Central memory CD4-positive, alpha-beta T cell (primary cell): ENCODE measurements at places on chromosomes 6 and 20.

DNA sequence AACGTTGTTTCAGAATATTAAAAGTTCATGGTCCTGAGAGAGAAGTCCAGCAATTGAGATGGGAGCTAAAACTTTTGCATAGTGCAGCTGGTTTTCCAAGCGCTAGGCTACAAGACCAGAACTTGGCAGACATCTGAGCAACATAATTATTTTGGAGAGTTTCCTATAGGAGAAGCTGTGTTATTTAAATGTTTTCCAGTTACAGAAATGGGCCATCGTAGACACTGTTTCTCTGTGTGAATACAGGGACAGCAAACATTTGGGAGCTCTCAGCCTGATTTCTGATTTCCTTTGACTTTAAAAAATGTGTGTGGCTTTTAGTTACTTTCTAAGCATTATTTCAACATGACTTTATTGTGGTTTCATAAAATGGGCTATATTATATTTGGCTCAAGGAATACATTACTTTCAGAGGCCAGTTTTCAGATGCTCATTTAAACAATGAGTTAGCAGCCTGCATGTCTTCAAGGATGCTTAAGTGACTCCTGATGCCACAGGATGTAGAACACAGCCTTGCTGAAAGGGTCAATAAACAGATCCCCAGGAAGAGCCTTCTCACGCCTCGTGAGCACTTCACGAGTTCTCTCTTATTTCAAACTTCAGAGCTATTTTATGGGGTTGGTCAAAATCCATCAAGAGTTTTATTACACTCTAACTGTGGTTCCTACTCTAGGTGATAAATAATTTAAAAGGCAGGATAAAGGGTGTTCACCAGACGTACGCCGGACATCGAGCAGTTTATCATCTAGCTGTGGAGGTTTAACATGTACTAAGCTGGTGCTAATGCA, 193.8 kb downstream of the SMOC2 start:
- DNase-seq = no peak

DNA sequence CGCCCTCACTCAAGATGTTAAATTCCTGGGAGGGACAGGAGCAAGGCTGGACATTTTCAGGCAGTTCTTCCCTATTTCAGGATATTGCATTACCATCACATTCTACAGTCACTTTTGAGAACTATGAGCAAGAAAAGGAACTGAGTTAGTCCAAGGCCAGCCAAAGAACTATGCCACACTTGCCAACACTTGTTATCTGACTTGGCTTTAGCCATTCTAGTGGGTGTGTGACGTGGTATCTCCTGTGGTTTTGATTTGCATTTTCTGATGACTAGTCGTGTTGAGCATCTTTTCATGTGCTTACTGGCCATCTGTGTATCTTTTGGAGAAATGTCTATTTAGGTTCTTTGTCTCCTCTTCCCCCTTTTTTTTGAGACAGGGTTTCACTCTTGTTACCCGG, 12.0 kb downstream of the XRN2 start:
- no peak for DNase-seq

DNA sequence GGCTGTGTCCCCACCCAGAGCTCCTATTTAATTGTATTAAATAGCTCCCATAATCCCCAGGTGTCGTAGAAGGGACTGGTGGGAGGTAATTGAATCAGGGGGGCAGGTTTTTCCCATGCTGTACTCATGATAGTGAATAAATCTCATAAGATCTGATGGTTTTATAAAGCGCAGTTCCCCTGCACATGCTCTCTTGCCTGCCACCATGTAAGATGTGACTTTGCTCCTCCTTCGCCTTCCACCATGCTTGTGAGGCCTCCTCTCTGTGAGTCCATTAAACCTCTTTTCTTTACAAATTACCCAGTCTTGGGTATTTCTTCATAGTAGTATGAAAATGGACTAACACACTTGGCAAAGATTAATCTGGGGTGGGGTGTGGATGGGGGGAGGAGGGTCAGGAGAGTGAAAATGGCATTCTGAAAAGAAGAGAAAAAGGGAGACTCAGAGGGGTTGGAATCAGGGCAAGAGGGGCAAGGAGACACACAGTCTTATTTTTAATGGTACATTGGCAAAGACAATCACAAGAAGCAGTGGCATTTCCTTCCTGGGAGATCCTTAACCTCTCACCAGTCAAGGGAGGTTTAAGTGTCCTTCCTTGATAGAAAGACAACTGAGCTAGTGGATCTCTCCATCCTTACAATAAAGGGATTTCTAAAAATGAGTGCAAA, 37.5 kb upstream of the NOX3 start:
- no peak for DNase-seq

- DNase-seq = no peak
Measured at GRCh38 chr6:69286331-69286730, 510.5 kb downstream of the LMBRD1 start.

- DNase-seq = no peak
Measured at GRCh38 chr6:92710048-92710447, 709.3 kb downstream of the EPHA7 start.

DNA sequence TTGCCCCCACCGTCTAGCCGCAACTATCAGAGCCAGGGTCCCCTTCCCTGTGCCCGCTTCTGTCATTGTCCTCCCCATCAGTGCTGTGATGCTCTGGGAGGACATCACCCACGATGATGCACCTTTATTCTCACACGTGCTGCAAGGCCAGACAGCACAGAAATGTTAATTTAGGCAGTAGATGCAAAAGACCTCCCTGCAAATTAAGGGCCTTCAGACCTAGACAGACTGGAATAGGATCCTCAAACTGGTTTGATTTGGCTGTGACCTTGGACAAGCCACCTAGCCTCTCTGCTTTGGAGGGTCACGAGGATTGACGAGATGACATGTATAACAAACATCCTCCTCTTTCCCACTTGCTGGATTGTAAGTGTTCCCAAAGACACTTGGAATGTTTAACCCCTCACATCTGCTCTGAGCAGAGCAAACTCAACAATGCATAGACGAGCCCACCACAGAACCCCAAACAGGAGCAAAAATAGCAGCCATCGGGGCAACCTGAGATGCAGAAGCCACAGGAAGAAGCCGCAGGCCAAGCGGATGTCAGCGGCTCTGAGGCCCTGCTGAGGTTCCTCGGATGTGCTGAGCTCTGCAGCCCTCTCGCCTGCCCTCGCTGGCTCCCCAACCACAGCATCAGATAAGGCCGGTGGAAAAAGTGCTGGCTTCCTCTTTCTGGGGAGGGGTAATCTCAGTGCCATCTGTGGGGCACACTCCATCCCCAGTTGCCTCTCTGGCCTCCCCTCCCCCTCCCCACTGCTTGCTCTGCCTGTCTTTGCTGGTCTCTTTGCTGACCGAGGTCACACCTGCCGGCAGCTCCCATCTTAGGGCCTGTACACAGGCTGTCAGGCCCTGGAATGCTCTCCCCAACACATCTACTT, 35.3 kb downstream of the TOX2 start:
- peak; percentile 78 for DNase-seq

DNA sequence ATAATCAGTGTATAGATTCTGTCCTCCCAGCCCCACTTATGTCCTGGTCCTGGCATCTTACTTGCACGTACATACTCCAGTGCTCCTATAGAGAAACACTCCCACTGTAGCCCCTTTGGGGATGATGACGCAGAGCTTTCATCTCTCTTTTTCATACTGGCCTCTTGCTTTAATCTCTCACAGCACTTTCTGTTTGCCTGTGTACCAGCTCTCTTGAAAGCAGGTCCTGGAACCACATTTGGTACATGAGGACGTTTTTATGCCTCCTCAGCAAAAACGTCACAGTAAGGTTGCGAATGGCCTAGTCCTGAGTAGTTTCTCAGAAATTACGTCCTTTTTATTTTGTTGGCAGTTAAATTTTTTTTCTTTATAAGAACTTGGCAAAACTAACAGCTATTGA, 10.8 kb downstream of the L3MBTL3 start:
- peak; percentile 51 for DNase-seq

- no peak for DNase-seq
Measured at GRCh38 chr6:20657274-20657800, 123.1 kb downstream of the CDKAL1 start.

- no peak for DNase-seq
Measured at GRCh38 chr6:108093781-108094300, 19.3 kb upstream of the OSTM1 start.

GRCh38 chr6:120899932-120900331, 434.3 kb downstream of the TBC1D32 start:
- no peak for DNase-seq

- no peak for DNase-seq
Measured at GRCh38 chr6:5151955-5152401, 66.8 kb downstream of the PPP1R3G start.

GRCh38 chr6:56914798-56915658, 39.9 kb upstream of the BEND6 start:
- DNase-seq = no peak

GRCh38 chr20:54078296-54078984, 8.0 kb upstream of the BCAS1 start:
- no peak for DNase-seq
